ENCODE measurements at places on chromosomes 5 and 9.

- DNase-seq: no peak
Measured at GRCh38 chr5:42915306-42915866, 103.7 kb upstream of the SELENOP start.

- DNase-seq: no peak
Measured at GRCh38 chr5:138159666-138160065, 18.8 kb downstream of the BRD8 start.

GRCh38 chr5:80959768-80960442 lies at the start of gene RASGRF2:
Gene RASGRF2 (plus strand): TSS chr5:80960363. CDS start chr5:80960739, 376 bp downstream.
- DNase-seq: peak; percentile 9

DNA sequence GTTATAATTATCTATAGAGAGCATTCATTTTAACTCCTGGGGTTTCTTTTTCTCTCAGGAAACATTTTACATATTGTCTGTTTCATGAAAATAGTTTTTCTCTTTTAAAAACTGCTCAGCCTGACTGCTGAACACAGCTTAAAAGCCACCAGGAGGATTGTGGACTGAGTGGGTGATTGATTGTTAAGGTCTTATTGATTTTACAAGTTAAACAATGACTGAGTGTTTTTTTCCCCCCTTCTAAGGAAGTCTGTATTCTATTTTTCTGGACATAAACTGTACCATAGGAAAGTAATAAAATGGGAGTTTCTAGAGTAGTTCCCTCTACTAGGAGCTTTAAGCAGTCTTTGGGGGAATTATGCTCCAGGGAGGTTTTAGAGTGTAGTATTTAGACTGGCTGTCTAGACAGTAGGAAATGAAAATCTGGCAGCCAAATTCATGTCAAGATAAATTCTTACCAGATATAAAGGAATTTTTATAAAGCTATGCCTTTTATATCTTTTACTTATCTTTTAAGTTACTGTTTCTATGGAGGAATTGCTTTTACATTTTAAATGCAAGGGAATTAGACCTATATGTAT lies 463.9 kb downstream of the PRR16 start:
- no peak for DNase-seq

GRCh38 chr9:81585191-81585763 lies 104.1 kb downstream of the TLE1 start:
- DNase-seq: no peak

DNA sequence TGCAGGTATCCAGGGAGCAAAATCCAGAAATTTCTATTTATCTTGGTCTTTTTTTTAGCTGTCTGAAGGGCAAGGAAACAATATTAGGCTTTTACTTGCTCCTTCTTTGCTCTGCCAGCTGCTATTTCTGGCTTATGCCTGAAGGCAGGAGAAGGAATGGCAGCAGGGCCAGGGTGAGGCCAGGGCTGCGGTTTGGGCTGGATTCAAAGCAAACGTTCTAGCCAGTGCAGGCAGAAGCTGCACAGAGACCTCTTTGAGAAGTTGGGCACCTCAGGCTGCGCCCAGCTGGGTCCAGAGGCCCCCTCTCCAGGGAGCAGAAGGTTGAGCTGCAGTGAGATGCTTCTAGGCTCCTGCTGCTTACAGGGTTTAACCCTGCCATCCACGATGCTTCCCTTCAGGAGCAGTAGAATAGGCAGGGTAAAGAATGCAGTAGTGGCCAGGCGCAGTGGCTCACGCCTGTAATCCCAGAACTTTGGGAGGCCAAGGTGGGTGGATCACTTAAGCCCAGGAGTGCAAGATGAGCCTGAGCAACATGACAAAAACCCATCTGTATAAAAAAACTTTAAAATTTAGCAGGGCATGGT lies 201.2 kb downstream of the ADCY2 start:
- no peak for DNase-seq

DNA sequence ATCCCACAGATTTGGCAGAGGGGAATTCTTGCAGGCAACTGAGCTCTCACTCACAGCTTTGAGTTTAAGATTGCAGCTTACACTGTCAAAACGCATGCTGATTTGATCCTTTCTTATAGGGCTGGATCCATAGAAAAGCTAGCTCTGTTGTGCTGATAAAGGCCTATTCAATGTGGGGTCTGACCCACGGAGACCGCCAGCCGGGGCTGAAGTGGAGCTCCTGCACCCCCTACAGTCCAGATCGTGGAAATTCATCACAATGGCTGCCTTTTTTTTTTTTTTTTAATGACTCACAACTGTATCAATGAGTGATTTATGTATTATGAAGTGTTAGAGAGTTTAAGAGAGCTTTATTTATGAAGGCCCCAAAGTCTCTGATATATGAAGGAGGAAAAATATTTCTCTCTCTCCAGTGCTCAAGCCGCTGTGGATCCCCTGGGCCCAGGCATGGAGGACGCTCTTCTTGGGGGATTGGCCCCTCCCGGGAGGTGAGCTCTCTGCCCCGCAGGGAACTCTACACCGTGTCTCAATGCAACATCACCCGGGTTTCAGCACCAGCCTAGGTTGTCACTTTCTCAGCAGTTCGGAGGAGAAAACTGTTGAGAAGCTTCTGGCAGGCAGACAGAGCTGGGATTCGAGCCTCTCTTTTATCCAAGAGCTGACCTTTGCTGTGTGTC lies 700.2 kb downstream of the IRX1 start:
- DNase-seq: no peak

- no peak for DNase-seq
Measured at GRCh38 chr5:4124221-4124970, 528.8 kb downstream of the IRX1 start.

DNA sequence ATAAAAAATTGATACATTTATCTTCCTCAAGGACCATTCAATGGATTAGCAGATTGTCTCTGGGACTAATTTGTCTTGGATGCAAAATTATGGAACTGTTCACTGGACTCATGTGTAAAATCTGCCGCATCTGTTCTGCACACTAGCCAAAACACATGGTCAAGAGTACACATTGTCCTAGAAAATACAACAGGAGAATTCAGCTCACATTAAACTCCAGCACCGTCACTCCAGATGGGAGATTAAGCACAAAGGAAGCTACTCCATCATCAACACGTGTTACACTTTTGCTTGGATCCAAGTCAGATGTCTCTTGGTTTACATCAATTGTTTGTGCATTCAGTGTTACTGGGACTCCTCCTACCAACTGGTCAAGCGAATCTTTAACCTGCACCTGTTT lies 28.8 kb downstream of the C5 start:
- DNase-seq: no peak

DNA sequence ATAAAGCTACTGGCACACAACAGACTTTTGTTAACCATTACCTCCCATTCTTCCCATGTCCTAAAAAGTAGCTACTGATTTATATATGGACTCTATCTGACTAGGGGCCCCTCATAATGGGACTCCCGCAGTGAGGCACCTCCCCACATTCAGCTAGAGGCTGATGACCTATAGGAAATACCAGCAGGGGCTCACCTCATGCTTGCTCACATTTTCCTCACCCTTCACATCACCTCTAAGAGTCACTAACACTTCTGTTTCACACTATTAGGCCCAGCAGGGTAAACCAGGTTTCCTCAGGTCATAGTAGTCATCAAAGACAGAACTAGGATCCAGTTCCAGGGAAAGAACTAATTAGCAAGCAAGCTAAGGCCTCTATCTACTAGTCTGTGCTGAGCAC lies 60.7 kb downstream of the PRELID2 start:
- DNase-seq: no peak

DNA sequence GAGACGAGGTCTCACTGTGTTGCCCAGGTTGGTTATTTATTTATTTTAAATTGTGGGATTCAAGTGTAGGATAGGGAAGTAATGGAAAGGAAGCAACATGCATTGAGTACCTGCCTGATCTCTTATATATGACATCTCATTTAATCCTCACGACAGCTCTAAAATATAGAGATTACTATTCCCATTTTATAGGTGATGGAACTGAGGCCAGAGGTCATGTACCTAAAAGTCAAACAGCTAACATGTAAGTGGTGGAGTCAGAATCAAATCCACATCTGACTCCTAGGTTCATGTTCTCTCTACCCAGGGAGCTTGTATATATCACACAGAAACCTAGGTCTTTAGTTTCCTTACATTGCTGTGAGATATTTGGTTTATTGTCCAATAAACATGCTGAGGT lies 26.1 kb upstream of the MATR3 start:
- DNase-seq: no peak

- no peak for DNase-seq
Measured at GRCh38 chr5:81286059-81286617, 15.2 kb upstream of the ZCCHC9 start.

GRCh38 chr9:99873531-99873930 lies 32.9 kb upstream of the STX17 start:
- DNase-seq: peak; percentile 54

- no peak for DNase-seq
Measured at GRCh38 chr9:93677048-93677571, 100.7 kb downstream of the PHF2 start.

GRCh38 chr5:3526551-3527185 lies 69.0 kb upstream of the IRX1 start:
- DNase-seq: no peak

GRCh38 chr5:124650147-124650561 lies 96.3 kb downstream of the ZNF608 start:
- no peak for DNase-seq

DNA sequence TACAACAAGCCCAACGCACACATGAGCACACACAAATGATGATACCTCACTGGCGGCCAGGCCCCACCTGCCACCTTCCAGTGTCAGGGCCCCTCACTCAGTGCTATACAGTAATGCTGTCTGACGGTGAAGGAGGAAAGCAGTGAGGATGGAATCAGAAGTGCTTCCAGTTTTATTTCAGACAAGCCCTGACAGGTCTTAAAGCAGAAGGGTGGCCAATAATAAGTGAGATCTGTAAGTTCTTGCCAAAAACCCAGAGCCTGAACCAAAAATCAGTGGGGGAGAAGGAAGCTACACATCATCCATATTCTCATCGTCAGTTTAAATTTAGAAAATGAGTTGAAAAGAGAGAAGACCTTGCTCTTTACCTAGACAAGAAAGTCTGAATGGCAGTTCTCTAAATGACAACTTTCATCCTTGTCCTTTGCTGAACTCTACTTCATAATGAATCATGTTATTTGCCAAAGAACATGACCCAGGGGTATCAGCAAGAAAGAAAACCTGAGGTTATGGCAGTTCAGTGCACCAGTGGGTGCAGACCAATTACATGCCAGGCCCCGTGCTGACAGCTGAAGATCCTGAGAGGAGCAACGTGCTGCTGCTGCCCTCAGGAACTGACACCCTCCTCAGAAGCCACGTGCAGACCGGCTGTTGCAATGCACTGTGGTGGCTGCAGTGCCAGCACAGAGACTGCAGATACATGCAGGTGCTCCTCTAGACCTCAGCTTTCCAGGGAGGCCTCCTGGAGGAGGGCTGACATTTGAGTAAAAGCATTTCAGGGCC lies 118.7 kb downstream of the DROSHA start:
- no peak for DNase-seq

DNA sequence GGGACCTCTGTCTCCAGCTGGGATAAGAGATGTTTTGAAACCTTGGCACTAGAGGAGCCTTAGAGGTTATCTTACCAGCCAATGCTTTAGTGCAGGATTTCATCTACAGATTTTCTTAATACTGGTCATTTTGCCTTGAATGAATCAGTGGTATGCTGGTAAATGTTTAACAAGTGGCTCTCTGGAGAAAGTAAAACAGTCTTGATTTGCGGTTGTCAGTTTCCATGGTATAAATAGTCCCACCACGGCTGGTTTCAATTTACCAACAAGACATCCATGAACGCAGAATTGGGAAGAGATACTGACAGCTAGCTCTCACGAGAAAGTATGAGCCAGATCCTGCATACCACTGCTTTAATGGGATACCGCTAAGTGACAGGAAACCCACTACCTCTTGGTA lies 56.7 kb upstream of the CXCL14 start:
- DNase-seq: no peak

- DNase-seq: peak; percentile 94
Measured at GRCh38 chr9:112041536-112042243, 133.4 kb downstream of the SUSD1 start.

DNA sequence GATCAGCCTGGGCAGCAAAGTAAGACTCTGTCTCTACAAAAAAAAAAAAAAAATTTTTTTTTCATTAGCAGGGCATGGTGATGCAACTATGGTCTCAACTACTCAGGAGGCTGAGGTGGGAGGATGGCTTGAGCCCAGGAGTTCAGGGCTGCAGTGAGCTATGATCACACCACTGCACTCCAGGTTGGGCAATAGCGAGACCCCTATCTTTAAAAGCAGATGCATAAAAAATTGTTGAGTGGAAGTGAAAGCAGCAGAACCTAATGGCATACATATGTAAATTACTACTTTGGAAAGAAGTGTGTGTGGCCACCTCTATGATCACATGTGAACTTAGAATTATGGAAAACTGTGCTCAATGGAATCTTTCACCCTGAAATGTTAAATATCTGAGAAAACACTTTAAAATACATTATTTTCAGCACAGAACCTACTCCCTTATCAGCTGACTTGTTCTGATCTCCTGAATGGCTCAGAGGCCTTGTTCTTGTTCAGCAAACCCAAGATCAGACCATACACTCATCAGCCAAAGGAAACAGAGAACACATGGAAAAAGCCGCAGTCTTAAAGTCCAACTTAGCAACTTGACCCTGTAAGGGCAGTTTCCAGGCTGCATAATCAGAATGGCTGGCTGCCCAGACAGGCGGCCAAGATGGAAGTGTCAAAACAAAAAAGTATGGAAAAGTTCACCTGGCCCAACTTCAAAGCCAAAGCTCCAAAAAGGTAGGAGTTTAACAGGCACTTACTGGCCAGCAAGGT lies 56.5 kb downstream of the SIL1 start:
- DNase-seq: no peak

DNA sequence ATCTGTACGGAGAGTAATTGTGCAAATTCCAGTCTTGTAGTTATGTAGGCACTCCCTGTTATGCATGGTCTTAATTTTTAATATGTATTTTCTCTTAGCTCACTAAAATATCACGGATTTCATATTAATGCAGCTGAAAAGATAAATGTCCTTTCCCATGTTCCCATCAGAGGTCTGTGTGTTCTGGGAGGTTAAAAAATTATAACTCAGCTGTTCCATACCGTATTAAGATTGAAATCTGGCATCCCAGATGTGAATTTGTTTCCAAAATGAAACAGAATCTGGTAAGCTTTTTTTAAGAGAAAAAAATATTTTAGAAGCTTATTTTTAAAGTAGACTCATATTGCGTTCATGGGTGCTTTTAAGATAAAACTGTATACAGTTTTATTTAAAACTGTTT lies 44.3 kb downstream of the SEMA6A start:
- DNase-seq: no peak

GRCh38 chr5:79513308-79513703 lies 628 bp downstream of the HOMER1 start:
- peak; percentile 17 for DNase-seq

GRCh38 chr5:159333545-159333925 lies 3.2 kb upstream of the IL12B start:
- no peak for DNase-seq

DNA sequence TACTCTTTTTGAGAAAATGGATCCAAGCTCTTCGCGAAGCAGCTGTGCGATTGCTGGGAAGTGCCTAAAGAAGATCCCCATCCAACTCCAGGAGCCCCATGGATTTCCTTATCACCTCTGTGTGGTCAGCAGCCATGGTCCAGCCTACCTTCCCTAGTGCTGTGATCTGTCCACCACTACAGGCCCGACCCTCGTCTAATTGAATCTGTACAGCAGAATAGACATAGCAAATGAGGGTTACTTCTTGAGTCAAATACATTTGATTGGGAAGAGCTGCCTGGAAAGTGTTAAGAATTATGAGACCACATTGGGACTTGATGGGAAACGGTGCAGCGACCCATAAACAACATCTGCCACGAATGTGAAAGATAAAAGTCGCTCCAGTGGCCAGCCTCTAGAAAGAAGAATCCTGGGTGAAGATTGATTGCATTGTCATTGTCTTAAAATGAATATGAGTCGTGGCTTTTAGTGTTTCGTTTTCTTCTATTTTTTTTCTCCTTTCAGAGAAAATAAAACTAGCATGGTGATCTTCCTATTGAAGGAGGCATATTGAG lies 118.4 kb downstream of the PAM start:
- DNase-seq: no peak
